ENCODE measurements at places on chromosomes 2 and 18. TPM values are rescaled to one million over a fixed set of nuclear protein-coding genes. Genes with fewer than 3 reads are reported as not detected.

FBXO48 gene
- total RNA-seq: 0.88 TPM

SCG2 gene
- total RNA-seq: 2.4 TPM

CD8B2 gene
- total RNA-seq: not detected

- H3K27ac ChIP-seq: no peak overlapping the region
- DNase-seq: peak; percentile 46
- H3K4me1 ChIP-seq: peaks cover 26% of the 10 kb centered on the region
- H3K27me3 ChIP-seq: peaks cover 5% of the 10 kb centered on the region
- no peaks in the 10 kb centered on the region for H3K36me3 ChIP-seq
Observed at GRCh38 chr2:85710687-85711577, 16.8 kb downstream of the GNLY start.

- peak within 1 kb of the TSS; percentile 81 for H3K27ac ChIP-seq
- H3K4me1 ChIP-seq: peaks cover 24% of the 10 kb centered on the region
- DNase-seq: peak; percentile 97
- H3K36me3 ChIP-seq: no peaks in the 10 kb centered on the region
- no peaks in the 10 kb centered on the region for H3K27me3 ChIP-seq
- H3K4me3 ChIP-seq: peak within 1 kb of the TSS; percentile 88
Observed at GRCh38 chr2:120735746-120736170, at the start of gene GLI2. Gene GLI2, plus strand, starts transcription at chr2:120735868. Its CDS starts 61,453 bp downstream, at chr2:120797321.
